SK-N-SH (cell line): ENCODE measurements at places on chromosomes 7 and 10.

- H3K4me3 ChIP-seq = no peak overlapping the region
- H3K36me3 ChIP-seq = no peaks in the 10 kb centered on the region
- H3K27ac ChIP-seq = no peak overlapping the region
- H3K27me3 ChIP-seq = no peaks in the 10 kb centered on the region
- peaks cover 40% of the 10 kb centered on the region for H3K4me1 ChIP-seq
Measured at GRCh38 chr10:4658777-4659176, 167.2 kb upstream of the AKR1E2 start.

- H3K27ac ChIP-seq = no peak overlapping the region
- H3K4me1 ChIP-seq = peaks cover 9% of the 10 kb centered on the region
Measured at GRCh38 chr7:11533229-11533820, 298.7 kb downstream of the THSD7A start.

GRCh38 chr7:11212080-11212711 lies 238.5 kb downstream of the PHF14 start:
- no peaks in the 10 kb centered on the region for H3K36me3 ChIP-seq
- H3K27ac ChIP-seq = no peak overlapping the region
- peak; percentile 56 for DNase-seq
- no peak overlapping the region for H3K4me3 ChIP-seq

GRCh38 chr7:34757570-34758110 lies 99.6 kb downstream of the NPSR1 start:
- no peaks in the 10 kb centered on the region for H3K36me3 ChIP-seq
- no peak for DNase-seq
- peaks cover 2% of the 10 kb centered on the region; the same call in 1 of the 2 replicates for H3K4me1 ChIP-seq
- H3K27me3 ChIP-seq = peaks cover 5% of the 10 kb centered on the region; the same call in 1 of the 2 replicates
- no peak overlapping the region for H3K4me3 ChIP-seq

DNA sequence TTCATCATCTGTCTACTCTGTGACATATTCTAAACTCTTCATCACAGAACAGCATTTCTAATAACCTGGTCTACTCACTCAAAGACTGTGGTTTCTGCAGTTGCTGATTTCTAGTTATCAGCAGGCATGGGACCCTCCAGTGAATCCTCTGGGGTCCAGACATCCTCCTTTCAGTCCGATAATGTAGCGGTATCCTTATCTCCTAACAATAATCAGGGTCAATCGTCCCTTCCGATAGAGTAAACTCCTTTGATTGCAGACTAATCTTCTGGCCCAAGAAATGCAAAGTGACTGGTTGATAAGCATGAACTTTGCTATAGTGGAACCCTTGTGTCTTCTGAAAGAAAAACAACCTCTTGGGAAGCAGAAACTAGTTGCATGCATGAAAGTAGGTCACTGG lies 1209.8 kb upstream of the CELF2 start:
- H3K36me3 ChIP-seq = no peaks in the 10 kb centered on the region
- no peaks in the 10 kb centered on the region for H3K4me1 ChIP-seq
- no peak for DNase-seq

DNA sequence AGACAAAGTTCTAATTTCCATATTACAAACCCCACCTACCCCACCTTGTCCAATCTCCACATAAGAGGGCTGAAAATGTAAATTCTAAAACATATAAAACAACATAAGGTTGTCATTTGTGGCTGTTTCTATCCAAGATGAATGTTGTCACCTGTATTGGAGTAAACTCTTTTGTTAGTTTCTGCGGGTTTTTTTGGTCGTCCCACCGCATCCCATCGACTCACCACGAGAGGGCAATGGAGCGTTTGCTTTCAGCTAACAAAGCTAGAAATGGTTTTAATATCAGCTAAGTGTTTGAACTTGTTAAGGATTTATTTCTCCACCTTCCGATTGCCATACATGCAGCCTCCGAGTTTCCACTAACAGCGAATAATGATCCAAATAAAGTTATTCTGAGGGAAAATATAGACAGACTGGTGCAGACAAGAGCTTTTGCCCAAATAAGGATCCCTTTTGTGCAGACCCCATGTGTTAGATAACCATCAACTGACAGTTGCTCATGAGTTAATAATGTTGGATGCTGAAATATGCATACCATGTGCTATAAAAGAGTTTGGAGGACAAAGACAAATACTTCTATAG lies 137.2 kb downstream of the ARID5B start:
- H3K27ac ChIP-seq = peak overlapping the region; percentile 84
- H3K4me1 ChIP-seq = peaks cover 67% of the 10 kb centered on the region
- H3K36me3 ChIP-seq = no peaks in the 10 kb centered on the region; the same call in 1 of the 2 replicates

GRCh38 chr10:112151524-112152039 lies 32.0 kb downstream of the GPAM start:
- H3K27ac ChIP-seq = no peak overlapping the region
- DNase-seq = no peak
- peaks cover 69% of the 10 kb centered on the region for H3K36me3 ChIP-seq
- H3K27me3 ChIP-seq = no peaks in the 10 kb centered on the region
- H3K4me3 ChIP-seq = no peak overlapping the region
- H3K4me1 ChIP-seq = no peaks in the 10 kb centered on the region; the same call in 1 of the 2 replicates

DNA sequence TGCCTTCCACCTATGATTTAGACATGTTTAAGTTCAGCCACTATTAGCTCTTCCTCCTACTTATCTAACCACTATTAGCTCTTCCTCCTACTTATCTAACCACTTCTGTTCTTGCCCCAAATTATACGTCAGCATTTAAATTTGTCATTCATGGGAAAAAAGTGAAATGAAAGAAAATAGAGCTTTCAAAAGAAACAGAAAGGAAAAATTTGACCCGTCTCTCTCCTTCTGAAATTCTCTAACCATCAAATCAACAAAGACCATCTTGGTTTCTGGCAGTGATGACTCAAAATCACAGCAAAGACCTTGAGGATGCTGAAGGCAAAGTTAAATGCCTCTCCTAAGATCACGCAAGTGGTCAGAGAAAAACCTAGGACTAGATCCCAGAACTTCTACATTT lies 2.6 kb downstream of the LIPA start:
- H3K36me3 ChIP-seq = no peaks in the 10 kb centered on the region
- H3K4me3 ChIP-seq = no peak overlapping the region
- DNase-seq = no peak
- H3K27me3 ChIP-seq = no peaks in the 10 kb centered on the region
- no peaks in the 10 kb centered on the region for H3K4me1 ChIP-seq

- no peaks in the 10 kb centered on the region; the same call in 1 of the 2 replicates for H3K4me1 ChIP-seq
- H3K27ac ChIP-seq = no peak overlapping the region
- H3K4me3 ChIP-seq = no peak overlapping the region
- no peak for DNase-seq
- H3K27me3 ChIP-seq = no peaks in the 10 kb centered on the region
Measured at GRCh38 chr7:716222-716621, 10.3 kb upstream of the DNAAF5 start.
